ENCODE measurements at places on chromosomes 6 and 20. TPM values are rescaled to one million over a fixed set of nuclear protein-coding genes. Genes with fewer than 3 reads are reported as not detected.

- DNase-seq = no peak
Measured at GRCh38 chr6:113871975-113872374, 14.8 kb downstream of the MARCKS start.

GRCh38 chr6:53938810-53939209 is 144.0 kb downstream of the LRRC1 start:
- no peak for DNase-seq

PKIB gene
- total RNA-seq = 11.8 TPM

DNA sequence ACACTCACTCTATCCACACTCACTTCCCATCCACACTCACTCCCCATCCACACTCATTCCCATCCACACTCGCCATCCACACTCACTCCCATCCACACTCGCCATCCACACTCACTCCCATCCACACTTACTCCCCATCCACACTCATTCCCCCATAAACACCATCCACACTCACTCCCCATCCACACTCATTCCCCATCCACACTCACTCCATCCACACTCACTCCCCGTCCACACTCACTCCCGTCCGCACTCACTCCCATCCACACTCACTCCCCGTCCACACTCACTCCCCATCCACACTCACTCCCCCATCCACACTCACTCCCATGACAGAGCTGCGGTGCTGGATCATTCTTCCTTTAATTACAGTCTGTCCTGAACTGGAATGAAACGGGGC is 17.1 kb downstream of the THBS2 start:
- DNase-seq = no peak

DNA sequence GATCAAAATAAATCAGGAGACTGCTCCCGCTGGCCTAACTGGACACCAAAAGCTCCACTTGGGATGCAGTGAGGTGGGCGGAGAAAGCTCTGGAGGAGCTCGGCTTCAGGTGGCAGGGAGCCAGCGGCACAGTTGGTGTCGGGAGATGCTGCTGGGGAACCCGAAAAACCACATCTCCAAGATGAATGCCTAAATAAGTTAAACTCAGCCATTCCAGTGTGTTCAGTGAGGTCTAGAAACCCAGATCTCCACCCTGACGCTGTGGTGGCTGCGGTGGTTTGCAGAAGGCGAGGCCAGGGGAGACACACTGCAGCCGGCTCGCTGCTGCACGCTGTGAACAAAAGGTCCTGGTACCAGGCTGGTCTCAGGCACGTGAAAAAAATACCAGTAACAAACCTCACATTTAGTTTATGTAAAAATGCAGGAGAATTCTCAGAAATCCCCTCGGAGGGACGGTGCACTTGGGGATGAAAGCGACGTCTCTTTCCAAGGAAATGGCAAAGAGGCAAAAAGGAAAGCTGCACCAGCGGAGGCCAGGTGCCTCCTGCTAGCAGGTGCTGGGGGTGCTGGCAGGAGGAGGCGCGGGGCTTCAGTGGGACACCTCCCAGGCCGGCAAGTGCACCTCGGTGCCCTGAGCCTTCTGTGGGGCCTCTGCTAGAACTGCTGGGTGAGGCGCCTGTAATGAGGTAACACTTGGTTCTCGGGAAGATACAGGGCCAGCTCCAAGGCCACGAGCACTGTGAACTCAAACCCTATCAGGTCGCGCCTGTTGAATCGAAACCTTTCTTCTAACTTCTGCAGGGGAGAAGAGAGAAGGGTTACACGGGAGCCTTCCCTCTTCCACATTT is 3.6 kb downstream of the RPS21 start:
- DNase-seq = no peak

NKAPL gene
- total RNA-seq = not detected

DNA sequence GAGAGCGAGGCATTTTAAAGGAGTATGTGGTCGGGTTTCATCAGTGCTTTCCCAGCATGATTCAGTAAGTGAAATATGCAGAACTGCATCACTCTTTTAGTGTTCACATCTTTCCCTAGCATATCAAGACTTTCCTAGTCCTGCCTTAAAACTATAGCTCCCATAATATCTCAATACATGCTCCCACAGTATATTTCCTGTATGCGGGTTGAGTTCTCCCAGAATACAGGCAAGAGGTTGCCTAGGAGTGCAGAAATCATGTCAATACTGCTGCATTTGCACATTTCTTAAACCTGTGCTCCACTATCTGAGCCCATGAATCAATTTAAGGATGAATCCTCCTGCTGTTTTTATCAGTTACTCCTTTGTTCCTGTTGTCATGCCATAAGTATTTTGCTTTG is 386.6 kb upstream of the SLC35B3 start:
- DNase-seq = no peak

DNA sequence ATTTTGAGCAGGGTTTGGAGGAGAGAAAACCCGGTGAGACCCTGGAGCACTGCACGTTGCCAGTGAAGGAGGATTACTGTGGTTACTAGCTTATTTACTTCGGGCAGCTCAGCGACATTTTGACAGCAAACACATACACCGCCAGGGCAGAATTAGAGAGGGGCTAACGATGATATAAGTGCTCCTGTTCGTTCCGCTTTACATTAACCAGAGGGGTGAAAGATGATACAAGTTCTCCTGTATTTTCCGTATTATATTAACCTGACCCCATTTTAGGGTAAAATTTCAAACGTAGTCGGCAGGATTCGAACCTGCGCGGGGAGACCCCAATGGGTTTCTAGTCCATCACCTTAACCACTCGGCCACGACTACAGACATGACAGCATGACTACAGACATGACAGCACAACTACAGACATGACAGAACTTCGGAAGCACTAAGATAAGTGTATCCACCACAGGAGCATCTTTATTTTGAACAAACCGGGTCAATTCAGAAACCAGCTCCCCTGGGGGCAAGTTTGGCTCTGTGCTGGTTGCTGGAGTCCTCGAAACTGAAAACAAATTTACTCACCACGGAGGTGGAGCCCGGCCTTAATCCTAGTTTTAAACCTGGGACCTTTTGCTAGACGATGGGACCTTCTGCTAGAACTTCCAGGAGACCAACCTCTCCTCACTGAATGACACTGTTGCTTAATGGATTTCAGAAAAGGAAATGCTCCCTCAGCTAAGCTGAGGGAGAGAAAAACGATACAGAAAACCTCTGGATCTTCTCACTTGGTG is 80.4 kb upstream of the ZNF184 start:
- DNase-seq = peak; percentile 75

DNA sequence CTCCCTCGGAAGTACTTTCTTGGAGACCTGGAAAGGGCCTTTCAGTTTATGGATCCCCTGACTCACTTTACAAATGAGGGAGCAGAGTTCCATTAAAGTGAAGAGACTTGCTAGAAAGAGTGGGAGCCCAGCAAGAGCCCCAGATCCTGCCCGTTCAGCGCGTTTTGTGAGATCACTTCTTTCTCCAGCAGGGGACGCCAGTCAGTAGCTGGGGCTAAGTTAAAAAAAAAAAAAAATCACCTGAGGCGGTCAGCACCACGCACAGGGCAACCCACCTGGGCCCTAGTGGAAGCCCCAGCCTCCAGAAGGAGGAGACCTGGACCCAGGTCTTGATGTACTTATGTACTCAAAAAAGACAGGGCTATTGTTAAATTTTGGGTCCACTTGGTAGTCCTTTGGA is 274.5 kb upstream of the RNF24 start:
- no peak for DNase-seq

GRCh38 chr6:142318714-142319113 is 16.9 kb downstream of the ADGRG6 start:
- DNase-seq = no peak

DNA sequence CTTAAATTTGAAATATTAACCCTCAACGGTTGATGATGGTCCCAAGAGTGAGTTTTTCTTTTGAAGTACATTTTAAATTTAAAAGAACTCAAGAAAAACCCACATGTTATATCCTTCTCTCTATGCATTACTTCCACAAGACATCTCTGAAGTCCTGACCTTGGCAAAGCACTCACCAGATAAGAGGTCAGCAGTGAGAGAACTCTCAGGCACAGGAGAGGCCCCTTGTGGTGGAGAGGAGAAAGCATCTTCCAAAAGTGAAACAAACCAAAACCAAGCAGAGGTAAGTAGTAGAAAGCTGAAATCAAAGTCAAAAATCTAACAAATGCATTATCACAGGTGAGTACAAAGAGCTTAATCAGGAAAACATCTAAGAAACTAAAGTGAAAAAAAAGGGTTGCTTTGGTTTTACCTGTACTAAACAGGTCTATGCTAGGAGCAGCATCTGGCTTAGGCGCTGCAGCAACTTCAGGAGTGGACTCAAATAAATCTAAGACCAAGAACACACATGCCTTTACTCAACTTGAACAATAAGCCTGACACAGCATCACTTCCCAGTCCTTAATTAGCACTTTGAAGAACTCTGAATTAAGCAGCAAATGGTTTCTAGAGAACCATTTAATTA is 80.5 kb downstream of the PRSS35 start:
- DNase-seq = peak; percentile 31

DNA sequence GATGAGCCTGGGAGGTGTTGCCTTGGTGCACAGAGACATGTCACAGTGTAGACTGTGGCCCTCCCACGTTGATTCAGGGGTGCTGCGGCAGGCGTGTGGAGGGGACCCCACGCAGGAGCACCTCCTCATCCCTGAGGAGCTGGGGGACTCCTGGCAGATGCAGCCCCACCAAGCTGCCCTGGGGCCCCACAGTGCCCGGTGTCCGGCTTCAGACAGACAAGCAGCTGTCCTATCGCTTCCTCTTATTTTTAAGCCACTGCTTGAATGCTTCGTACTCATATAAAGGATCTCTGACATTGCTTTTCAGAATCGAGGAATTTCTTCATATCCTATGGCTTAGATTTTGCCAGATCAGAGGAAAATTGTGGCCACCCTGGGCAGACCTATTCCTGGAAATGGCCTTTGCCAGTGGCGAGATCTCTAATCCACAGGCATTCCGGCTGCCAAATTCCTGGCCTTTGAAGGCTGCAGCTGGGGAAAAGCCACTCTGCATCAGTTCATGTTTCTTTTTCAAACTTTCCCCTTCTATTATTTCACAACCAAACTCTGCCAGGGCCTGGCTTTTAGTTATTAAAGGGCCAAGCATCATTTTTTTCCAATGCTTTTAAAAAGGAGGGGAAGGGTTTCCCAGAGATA is 337.0 kb downstream of the THBS2 start:
- DNase-seq = no peak

PAK5 gene
- total RNA-seq = 0.07 TPM

- no peak for DNase-seq
Measured at GRCh38 chr6:42210551-42210950, 7.1 kb downstream of the MRPS10 start.

DNA sequence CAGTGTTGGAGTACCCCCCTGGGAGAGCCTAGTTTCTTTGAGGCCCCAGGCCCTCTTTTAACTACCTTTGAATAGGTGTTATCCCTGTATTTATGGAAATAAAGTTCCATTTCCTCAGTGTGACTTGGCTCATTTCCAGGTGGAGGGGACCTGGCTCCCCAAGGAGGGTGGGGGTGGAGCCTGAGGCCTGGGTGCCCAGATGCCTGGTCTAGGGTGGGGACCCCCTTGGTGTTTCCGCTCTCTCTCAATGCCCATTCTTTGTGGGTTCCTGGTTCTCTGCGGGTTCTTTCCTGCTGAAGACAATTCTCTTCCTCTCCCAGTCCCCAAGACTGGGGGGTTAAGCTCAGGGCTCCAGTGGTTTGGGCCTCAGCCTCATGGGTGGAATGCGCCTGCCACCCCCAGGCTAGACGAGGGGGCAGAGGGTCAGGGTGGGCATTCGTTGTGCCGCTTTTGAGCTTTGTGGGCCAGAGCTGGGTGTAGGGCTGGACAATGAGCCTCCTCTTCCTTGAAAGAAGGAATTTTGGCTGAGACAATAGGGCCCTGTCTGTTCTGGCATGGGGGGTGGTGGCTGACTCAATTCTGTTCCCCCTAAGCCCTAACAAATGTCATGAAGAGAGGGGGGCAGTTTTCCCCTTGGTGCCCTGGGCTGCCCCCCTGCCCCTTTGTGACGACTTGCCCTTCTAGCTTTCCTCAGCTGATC is 686 bp upstream of the EGFL8 start:
- DNase-seq = no peak

DNA sequence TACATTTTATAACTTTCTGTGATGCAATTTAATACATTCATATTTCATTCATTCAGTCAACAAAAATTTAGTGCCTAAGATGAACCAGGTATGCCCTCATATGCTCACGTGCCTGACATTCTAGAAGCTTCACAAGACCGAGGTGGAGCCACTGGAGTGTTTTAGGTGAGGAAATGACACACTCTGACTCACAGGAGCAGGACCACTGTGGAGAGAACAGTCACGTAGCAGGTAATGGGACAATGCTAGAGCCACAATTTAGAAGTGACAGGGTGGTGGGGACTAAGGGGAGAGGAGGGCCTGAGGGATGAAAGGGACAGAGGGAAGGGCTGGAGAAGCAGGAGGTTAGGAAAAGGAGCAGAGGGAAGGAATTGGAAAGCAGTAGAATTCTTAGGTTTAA is 17.6 kb upstream of the HLA-A start:
- DNase-seq = peak; percentile 16

MRPL2 gene
- 135 TPM for total RNA-seq

Data from Calu3 (cell line).